ENCODE measurements at places on chromosomes 13 and 19. TPM values are rescaled to one million over a fixed set of nuclear protein-coding genes. Genes with fewer than 3 reads are reported as not detected.

- H3K4me1 ChIP-seq, result no peaks in the 10 kb centered on the region
- H3K4me3 ChIP-seq, result no peak overlapping the region
- no peaks in the 10 kb centered on the region for H3K27me3 ChIP-seq
- H3K36me3 ChIP-seq, result no peaks in the 10 kb centered on the region
Observed at GRCh38 chr13:87356314-87356713, 314.9 kb upstream of the SLITRK5 start.

Gene MISP3
- 0.67 TPM for total RNA-seq

DNA sequence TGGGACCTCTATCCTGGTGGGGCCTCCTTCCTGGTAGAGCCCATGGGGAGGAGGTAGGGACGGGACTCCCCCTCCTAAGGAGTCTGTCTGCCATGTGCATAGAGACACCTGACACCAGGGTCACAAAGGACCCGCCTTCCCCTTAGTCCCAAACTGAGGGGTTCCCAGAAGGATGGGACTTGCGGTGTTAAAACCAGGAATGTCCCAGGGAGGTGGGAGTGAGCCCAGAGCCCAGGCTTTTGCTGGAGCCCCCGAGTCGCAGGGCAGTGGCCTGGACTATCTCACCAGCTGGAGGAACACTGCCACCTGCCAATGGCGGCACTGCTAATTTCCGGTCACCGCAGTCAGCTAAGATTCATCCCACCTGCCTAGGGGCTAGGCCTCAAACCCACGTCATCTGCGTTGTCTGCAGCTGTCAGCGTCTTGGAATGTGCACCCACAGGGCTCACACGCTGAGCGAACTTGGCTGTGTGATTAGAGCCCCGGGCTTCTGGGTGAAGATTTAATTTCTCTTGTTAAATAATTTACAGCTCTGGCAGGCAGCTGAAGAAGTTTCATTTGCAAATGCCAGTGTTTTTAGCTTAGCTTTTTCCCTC lies 31.9 kb upstream of the ATP11A start:
- no peak overlapping the region for H3K4me3 ChIP-seq
- no peak for DNase-seq
- no peak overlapping the region for H3K27ac ChIP-seq
- H3K36me3 ChIP-seq, result no peaks in the 10 kb centered on the region

DNA sequence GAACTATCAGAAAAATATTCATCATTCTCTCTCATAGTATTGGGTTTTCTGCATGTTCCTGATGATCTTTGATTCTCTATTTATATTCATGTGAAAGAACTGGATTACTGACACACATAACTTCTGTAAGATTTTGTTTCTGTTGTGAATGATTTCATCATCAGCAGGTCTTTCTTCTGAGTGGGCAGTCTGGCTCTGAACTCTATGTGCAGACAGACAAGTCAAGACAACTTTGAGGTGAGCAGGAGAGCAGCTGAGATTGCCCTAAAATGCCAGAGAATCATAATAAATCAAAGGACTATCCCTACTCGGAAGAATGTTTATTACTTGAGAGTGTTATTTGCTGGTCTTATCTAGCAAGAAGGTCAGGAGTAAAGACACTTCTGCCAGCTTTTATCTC lies 652.1 kb upstream of the GPC6 start:
- H3K27me3 ChIP-seq, result no peaks in the 10 kb centered on the region
- no peak for DNase-seq
- H3K27ac ChIP-seq, result no peak overlapping the region

DNA sequence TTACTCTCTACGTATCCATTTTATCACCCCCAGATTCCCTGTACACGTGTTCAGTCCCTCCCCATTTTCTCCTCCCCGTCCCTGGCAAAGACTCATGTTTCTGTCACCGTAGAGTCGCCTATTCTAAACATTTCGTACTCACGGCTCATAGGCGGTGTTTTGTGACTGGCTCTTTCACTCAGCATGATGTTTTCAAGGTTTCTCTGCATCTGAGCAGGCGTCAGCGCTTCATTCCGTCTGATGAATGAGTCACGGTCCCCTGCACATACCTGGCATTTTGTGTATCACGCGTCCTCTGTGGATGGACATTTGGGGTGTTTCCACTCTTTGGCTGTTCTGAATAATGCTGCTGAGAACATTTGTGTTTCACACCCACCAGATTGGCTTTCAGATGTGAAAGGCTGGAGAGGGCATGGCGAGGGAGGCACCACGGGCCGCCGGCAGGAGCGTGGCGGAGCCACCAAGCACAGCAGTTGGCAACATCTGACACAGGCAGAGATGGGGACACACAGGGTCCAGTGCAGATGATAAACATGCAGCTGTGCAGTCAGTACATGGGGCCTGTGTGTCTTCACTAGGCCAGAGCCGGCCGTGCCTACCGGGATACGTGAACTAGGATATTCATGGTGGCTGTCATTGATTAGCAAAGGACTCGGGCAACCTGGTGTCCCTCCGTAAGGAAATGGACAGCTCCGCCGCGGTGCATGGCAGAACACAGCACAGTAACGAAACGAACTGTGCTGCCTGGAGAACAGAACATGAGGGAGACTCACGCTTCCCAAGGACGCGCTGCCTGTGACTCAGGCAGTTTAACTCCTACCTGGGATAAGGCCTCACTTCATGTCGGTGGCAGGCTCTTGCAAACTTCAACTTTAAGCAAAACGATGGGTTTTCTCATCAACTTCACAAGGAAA lies 117.2 kb downstream of the ATP11A start:
- no peak overlapping the region for H3K4me3 ChIP-seq
- H3K4me1 ChIP-seq, result no peaks in the 10 kb centered on the region
- no peak for DNase-seq
- no peak overlapping the region for H3K27ac ChIP-seq
- no peaks in the 10 kb centered on the region for H3K27me3 ChIP-seq

- no peaks in the 10 kb centered on the region for H3K27me3 ChIP-seq
- peak overlapping the region; percentile 51 for H3K27ac ChIP-seq
- H3K36me3 ChIP-seq, result no peaks in the 10 kb centered on the region
- DNase-seq, result peak; percentile 82
- H3K4me1 ChIP-seq, result peaks cover 19% of the 10 kb centered on the region
Observed at GRCh38 chr13:30802953-30803478, 67.7 kb downstream of the ALOX5AP start.

DNA sequence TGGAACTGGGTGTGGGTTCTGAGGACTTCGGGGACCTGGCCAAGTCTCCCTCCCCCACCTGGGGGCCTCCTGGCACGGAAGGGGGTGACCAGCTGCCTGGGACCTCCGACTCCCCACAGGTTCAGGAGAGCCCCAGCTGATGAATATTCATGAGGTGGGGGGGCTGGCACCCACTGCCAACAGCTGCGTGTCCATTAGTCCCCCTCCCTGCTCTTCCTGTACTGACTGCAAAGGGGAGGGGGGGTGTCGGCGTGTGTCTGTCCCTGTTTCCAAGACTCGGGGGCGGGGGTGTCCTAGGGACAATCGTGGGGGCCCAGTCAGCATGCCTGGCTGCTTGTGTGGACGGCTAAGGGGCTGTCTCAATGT lies 10.6 kb upstream of the NFIX start:
- no peak overlapping the region for H3K27ac ChIP-seq
- H3K36me3 ChIP-seq, result no peaks in the 10 kb centered on the region
- no peaks in the 10 kb centered on the region for H3K4me1 ChIP-seq
- H3K4me3 ChIP-seq, result no peak overlapping the region
- DNase-seq, result no peak

- H3K27me3 ChIP-seq, result no peaks in the 10 kb centered on the region
- no peak overlapping the region for H3K4me3 ChIP-seq
- DNase-seq, result no peak
- H3K4me1 ChIP-seq, result peaks cover 59% of the 10 kb centered on the region
Observed at GRCh38 chr13:106562301-106562700, 5.6 kb downstream of the ARGLU1 start.

DNA sequence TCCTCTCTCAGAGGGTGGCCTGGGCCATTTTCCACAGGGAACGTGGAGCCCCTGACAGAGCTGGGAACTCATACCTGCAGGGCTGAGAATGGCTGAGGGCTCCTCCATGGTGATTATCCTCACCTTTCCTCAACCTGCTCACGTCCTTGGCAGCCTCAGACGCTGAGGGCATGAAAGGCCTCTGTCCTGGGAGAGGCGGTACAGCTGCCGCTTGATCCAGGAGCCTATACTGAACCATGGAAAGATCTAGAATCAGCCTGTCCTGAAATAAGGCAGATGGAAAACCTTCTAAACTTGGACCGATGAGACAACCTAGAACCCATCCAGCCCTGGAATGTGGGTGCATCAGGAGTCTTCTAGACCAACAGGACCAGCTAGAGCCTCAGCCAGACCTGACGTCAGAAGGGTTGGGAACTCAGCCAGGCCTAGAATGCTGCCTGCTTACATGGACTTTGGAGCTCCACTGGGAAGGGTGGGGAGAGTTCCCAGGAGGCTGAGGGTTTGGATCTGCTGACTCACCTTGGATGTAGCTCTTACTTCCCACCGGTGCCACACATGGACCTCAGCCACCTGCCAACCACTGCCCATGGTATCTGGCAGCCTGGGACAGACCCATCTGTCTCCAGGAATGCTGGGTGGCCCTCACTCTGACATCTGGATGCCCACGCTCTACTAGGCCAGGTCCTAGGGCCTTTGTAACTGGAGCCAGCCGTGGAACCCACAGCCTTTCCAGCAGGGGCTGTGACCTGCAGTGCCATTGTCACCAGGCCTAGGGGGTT lies 7.5 kb downstream of the KCTD15 start:
- no peak overlapping the region for H3K27ac ChIP-seq
- H3K4me1 ChIP-seq, result peaks cover 8% of the 10 kb centered on the region
- no peak overlapping the region for H3K4me3 ChIP-seq
- DNase-seq, result no peak
- no peaks in the 10 kb centered on the region for H3K36me3 ChIP-seq

DNA sequence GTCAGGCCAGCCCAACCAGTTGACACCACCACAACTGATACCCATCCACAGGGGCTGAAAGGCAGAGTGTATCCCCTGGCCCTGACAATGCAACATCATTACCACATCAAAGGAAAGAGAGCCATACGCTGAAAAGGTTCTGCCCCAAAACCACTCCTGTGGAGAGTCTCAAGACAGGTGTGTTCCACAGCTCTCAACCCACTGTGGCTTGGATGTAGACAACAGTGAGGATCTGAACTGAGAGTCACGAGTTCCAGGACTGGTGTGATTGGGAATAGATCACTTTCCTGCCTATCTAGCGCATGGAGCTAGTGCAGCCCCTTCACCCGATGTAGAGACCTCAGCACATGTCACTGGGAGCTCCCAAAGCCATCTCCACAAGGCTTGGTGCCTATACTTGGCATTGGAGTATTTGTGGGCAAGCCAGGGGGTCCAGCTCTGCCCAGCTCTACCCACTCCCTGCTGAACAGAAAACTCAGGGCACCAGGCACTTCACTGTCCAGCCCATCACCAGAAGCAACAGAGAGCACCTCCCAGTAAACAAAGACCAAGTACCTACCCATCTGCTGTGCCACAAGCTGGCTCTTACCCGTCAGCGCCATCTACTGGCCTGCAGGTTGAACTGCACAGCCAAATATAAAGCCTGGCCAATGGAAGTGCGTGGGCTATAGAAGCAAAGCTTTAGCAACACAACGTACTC lies 579.5 kb downstream of the UQCRFS1 start:
- peak overlapping the region; percentile 48 for H3K27ac ChIP-seq
- H3K36me3 ChIP-seq, result no peaks in the 10 kb centered on the region
- H3K27me3 ChIP-seq, result peaks cover 2% of the 10 kb centered on the region
- DNase-seq, result peak; percentile 63

DNA sequence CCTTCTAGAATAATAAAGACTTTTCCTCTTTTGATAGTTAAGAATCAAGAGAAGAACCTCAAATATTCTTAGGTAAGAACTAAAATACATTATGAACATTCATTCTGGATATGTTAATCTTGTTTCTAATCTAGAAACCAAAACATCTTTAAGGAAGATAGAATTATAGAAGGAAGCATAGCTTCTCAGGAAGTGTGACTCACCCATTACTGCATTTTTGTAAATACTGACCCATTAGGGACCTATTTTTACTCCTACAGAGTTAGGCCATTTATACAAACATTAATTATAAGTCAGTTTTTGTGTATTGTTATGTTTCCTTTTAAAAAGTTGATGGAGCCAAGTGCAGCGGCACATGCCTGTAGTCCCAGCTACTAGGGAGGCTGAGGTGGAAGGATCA lies 147.1 kb downstream of the NUFIP1 start:
- no peak for DNase-seq
- no peaks in the 10 kb centered on the region for H3K4me1 ChIP-seq
- peaks cover 4% of the 10 kb centered on the region for H3K27me3 ChIP-seq
- no peak overlapping the region for H3K27ac ChIP-seq
- H3K36me3 ChIP-seq, result no peaks in the 10 kb centered on the region

DNA sequence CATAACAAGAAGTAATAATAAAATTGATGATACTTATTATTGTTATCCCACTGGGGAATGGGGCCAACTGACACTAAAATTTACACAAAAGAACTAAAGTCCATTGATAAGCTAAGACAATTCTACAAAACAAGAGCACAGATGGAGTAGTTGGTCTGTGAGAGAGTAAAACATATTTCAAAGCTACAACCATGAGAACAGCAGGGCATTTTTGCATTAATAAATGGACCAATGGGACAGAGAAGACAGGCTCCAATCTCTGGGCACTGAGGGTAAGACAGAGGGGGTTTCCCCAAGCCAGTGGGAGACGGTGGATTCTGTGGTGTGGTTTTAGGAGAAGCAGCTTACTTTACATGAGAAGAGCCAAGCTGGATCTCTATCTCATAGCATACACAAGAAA lies 14.4 kb downstream of the KANK2 start:
- no peak overlapping the region for H3K4me3 ChIP-seq
- DNase-seq, result no peak
- peaks cover 1% of the 10 kb centered on the region for H3K4me1 ChIP-seq
- H3K27me3 ChIP-seq, result peaks cover 13% of the 10 kb centered on the region
- no peak overlapping the region for H3K27ac ChIP-seq
- no peaks in the 10 kb centered on the region for H3K36me3 ChIP-seq

- H3K27ac ChIP-seq, result no peak overlapping the region
- DNase-seq, result no peak
- no peaks in the 10 kb centered on the region for H3K27me3 ChIP-seq
- H3K36me3 ChIP-seq, result peaks cover 15% of the 10 kb centered on the region
- peaks cover 12% of the 10 kb centered on the region for H3K4me1 ChIP-seq
Observed at GRCh38 chr19:47377208-47377701, 28.1 kb downstream of the DHX34 start.

DNA sequence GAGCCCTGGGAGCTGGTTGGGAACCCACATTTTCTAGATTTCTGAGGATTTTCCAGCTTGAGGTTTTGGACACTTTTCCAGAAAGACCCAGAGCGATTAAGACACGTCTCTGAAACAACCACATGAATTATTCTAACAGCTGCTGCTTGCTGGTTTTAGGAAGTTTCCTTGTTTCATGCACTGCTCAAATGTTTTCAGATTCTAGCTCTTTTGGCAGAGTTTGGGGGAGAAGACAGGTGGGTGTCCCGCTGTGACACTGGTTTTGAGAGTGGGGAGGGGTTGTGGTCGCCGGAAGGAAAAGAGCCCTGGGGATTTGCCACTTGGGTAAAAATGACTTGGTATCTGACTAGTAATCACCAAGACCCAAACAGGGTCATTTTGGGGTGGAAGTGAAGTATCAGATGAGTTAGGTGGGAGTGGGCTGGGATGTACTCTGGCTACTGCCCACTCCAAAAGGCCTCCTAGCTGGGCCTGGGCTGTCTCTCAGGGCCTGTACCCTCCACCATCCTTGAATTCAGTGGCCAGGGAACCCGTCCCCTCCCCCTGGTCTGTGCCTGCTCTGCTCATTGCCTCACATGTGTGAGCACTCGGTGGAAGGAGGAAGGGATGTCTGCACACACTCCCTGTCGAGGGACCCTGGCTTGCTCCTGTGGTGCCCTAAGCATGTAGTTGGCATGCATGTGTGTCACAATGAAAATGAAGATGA lies 13.2 kb downstream of the GATAD2A start:
- peaks cover 50% of the 10 kb centered on the region for H3K4me1 ChIP-seq
- peak overlapping the region; percentile 54 for H3K27ac ChIP-seq
- no peaks in the 10 kb centered on the region for H3K27me3 ChIP-seq
- no peak for DNase-seq

Gene ZNF546
- 8.9 TPM for total RNA-seq

All from activated CD4-positive, alpha-beta T cell treated with anti-CD3 and anti-CD28 coated beads, Interleukin-2, amount 10 ng/mL, durations not matched to agents 7 days and 5 days (primary cell).